Stimulated activated CD8-positive, alpha-beta memory T cell treated with anti-CD3 and anti-CD28 coated beads, Interleukin-12 subunit alpha, Interleukin-12 subunit beta, amount 100 ng/mL, for 4 hours (primary cell): ENCODE measurements at places on chromosomes 7 and 10.

- DNase-seq, result no peak
Measured at GRCh38 chr7:155344270-155344617, 46.6 kb downstream of the INSIG1 start.

- DNase-seq, result no peak
Measured at GRCh38 chr7:113283861-113284260, 165.5 kb upstream of the SMIM30 start.

DNA sequence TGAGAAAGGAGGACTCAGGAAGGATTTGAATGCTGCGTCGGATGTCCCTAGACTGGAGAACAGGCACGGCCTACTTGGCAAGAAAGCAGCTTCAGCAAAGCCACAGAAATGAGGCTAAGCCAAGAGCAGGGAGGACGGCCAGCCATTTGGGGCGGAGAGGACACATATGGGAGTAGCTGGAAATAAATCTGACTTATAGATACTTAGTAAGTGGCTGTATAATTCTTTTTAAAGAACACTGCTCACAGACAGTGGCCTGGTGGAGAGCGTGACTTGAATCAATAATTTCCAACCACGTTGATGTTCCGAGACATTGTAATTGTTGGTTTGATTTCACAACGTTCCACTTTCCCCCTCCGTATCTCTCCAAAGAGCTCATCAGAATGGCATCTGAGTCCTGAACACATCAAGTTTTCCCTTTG lies 67.7 kb upstream of the JCAD start:
- no peak for DNase-seq

- no peak for DNase-seq
Measured at GRCh38 chr10:73920089-73920488, 9.2 kb downstream of the PLAU start.

- DNase-seq, result no peak
Measured at GRCh38 chr10:74231375-74231774, 80.4 kb downstream of the ADK start.
